ENCODE measurements at places on chromosomes 7 and 10.
A peak's percentile ranks its signal among the peaks of the same experiment; 100 is the strongest.

- DNase-seq, result no peak
Measured at GRCh38 chr7:16284581-16284980, 136.8 kb downstream of the CRPPA start.

- no peak for DNase-seq
Measured at GRCh38 chr7:128132426-128133069, 101.3 kb upstream of the LRRC4 start.

DNA sequence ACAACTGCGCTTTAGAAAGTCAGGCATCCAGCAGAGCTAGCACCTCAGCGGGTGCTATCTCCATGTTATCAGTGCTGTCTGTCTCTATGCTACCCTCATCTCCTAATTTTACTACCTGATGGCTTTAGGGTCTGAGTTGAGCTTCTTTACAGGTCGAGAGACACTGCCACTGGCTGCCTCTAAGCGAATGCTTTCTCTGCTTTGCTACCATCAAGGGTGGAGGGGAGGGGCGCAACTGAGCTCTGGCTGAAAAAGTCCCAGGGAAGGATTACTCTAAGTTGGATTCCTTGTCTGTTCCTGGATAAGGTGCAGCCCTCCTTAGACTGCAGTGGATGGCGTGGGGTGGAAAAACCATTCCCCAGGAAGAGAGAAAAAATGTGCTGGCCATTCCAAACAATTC lies 105.7 kb downstream of the CDK14 start:
- DNase-seq, result no peak

DNA sequence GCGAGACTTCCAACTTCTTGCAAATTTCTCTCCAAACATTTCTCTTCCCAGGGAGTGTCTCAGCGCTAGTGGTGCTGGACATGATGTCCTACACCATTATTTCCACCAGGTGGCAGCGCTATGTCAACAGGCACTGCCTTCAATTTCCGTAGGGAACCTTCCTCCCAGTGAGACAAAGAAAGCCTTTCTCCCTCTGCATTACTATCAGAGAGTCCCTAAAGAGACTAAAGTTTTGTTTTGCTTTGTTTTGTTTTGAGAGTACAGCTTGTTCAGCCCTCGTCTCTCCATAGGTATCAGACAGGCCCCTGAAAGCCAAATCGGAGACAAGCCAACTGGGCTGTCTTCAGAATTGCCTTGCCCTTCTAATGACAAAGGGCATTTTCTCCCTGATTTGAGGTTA lies 44.2 kb upstream of the GGCT start:
- DNase-seq, result no peak

DNA sequence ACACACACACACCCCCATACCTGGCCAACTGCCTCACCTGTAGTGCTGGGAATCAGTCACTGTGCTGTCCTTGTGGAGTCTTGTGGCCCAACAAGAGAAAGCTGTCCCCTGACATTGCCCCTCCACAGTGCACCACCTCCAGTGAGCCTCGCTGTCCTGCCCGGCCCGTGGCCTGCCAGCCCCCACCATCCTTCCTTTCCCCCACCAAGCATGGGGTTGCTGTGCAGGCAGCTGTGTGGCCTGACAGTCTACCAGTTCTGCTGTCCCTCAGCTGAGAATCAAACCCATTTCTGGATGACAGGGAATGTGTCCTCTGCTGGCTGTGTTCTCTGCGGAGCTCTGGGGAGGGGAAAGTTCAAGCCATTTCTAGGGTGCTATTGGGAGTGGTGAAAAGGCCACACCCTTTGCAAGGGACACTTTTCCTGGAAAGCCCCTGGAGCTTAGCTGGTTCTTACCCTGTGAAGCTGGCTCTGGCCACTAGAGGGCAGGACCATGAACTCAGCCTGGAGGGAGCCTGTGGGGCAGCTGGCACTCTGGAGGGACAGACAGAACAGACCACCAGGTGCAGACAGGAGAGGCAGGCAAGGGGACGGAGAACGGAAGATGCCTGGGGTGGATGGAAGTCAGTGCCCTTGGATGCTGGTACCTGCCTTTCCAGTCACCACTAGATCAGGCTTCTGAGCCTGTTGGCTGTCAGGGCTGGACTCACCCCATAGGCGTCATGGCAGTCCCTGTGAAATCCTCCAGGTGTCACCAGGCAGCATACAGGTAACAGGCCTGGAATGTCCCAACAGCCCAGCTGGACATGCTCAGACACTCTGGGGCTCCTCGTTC lies 10.5 kb upstream of the MTPAP start:
- DNase-seq, result peak; percentile 46

DNA sequence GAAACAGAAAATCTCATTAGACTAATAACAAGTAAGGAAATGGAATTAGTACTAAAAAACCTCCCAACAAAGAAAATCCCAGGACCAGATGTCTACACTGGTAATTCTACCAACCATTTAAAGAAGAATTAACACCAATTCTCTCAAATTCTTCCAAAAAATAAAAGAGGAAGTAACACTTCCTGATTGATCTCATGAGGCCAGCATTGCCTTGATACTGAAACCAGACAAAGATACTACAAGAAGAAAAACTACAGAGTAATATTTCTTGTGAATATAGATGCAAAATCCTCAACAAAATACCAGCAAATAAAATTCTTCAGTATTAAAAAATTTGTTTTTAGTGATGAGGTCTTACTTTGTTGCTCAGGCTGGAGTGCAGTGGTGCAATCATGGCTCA lies 21.3 kb downstream of the GCK start:
- no peak for DNase-seq

DNA sequence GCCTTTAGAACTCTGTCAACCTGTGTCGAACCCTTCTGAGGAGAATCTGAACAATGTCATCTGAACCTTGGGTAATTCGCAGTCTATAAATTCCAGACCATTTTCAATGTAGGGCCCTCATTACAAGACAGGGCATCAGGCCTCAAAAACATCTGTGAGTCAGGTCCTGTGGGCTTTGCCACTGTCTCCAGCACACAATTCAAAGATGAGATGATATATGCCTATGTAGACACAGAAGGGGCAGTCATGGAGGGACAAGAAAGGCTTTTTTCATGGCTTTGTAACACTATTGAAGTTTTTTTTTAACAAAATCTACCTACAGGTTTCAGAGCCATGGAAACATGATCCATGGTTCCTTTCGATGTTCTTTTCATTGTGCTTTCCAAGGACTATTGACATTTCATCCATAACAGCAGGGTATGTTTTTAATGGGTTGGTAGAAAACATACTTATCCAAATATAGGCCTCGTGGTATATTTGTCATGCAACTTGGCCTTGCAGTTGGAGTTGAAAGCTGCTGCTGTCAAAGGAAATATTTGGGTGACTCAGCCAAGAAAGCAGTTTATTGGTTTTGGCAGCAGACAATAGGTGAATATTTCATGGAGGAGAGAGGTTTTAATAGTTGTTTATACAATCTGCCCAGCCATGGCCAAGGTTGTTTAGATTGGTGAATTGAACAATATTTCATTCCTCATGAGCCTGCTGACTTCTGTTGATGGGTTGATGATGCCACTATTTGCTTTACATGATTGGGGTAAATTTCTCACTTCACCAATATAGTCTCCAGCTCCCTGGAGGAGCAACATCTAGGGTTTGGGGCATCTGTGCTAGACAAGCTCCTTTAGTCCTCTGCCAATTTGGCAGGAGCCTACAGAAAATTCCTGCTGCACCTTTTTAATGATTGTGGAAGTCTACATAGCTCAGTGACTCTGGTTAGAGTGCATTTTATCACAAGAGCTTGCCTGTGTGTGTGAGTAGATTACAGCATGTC lies 158.4 kb upstream of the TMEM72 start:
- DNase-seq, result no peak

DNA sequence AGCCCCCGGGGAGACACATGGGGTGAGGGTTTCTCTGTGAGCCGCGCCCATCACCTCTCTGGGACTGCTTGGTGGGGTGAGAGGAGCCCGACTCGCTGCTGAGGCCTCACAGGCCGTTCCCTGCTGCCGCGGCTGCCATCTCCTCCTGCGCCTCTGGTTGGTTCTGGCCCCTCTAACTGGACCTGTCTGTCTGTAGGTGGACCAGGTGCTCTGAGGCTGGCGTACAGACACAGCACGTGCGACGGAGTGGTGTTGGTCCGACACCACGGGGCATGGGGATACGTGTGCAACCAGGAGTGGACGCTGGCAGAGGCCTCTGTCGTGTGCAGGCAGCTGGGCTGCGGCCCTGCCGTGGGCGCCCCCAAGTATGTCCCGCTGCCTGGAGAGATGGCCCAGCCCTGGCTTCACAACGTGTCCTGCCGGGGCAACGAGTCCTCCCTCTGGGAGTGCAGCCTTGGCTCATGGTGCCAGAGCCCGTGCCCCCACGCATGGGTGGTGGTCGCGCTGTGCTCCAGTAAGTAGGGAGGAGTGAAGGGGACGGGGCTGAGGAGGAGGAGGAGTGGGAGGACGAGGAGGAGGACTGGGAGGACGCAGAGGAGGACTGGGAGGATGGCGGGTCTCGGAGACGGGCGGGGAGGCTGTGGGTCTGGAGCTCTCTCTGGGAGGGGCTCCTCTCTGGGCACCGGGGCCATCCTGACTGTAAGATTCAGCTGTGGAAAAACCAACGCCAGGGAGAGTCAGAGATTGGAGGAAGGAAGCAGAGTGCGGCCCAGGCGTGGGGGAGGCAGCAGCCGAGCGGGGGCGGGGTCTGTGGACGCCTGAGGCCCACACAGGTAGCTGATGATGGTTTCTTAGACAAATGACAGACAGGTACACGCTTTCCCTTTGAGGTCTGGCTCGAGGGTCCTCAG lies 2.6 kb downstream of the SCART1 start:
- DNase-seq, result no peak

GRCh38 chr7:150716368-150716767 lies at the start of gene GIMAP1:
Gene GIMAP1, plus strand, starts transcription at chr7:150716613. Its CDS starts 2,435 bp downstream, at chr7:150719048.
- no peak for DNase-seq

- DNase-seq, result no peak
Measured at GRCh38 chr10:17423632-17424186, 30.7 kb downstream of the ST8SIA6 start.

DNA sequence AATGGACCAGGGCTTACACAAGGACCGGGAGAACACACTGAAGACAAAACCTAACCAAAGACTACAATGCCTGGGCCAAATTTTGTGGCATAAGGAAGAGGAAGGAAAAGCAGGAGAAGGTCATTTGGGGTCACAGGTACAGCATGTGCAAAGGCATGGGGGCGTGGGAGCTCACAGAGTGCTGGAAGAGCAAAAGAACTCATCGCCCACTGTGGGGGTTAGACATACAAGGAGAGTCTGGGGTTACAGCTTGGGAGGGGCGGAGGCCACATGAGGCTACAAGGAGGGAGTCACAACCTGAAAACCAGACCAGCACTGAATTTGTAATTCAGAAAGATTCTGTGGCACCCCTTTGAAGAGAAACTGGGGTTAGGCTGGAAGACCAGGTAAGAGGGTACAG lies 9.7 kb downstream of the PUS7 start:
- no peak for DNase-seq

GRCh38 chr7:49812534-49812933 lies 39.1 kb downstream of the VWC2 start:
- DNase-seq, result no peak

DNA sequence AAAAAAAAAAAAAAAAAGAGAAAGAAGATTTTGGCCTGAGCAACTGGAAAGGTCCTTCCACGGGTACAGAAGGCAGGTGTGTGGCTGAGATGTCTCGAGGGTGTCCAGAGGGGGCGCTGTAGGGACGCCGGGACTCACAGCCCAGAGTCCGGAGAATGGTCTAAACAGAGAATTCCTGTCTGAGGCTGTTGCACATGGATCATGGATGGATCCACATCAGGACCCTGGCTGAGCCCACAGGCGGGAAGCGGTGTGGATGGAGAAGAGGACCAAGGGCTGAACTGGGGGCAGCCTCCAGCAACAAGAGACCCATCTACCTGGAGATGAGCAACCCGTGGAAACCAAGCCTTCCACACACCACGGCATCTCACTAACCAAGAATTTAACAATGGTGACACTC lies 55.0 kb downstream of the PKD1L1 start:
- DNase-seq, result no peak

GRCh38 chr7:137895301-137896221 lies 48.8 kb upstream of the DGKI start:
- DNase-seq, result no peak
